Common myeloid progenitor, CD34-positive (primary cell): ENCODE measurements at places on chromosomes 12 and 14.
A peak's percentile ranks its signal among the peaks of the same experiment; 100 is the strongest.

GRCh38 chr14:52266179-52266578, 1.3 kb upstream of the PTGDR start:
- no peaks in the 10 kb centered on the region for H3K36me3 ChIP-seq
- peaks cover 50% of the 10 kb centered on the region for H3K4me1 ChIP-seq
- no peak overlapping the region for H3K27ac ChIP-seq

- no peak for DNase-seq
- H3K27me3 ChIP-seq, result peaks cover 28% of the 10 kb centered on the region
- no peak overlapping the region for H3K27ac ChIP-seq
Observed at GRCh38 chr14:37588956-37589714, 5.9 kb downstream of the FOXA1 start.

DNA sequence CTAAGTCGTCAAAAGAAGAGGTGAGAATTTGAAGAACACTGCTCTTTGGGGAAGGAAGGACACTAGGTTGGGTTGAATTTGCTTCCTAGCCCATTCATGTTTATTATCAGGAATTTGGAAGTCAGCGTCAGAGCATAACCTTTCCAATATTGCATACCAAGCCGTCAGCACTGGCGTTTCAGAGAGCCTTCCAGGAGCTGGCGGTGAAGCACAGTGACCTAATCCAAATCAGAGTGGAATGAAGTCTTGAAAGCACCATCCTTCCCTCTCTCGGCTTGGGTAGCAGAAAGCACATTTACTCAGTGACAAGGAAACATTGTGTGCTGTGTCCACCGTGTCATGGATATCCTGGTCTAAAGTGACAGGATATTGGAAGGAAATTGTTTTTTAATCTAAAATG, 240.3 kb upstream of the PELI2 start:
- H3K36me3 ChIP-seq, result no peaks in the 10 kb centered on the region
- DNase-seq, result no peak
- H3K27ac ChIP-seq, result no peak overlapping the region
- no peaks in the 10 kb centered on the region for H3K27me3 ChIP-seq

GRCh38 chr12:22529281-22530060, 14.9 kb downstream of the C2CD5 start:
- no peaks in the 10 kb centered on the region for H3K4me1 ChIP-seq
- no peak overlapping the region for H3K27ac ChIP-seq
- H3K4me3 ChIP-seq, result no peak overlapping the region
- DNase-seq, result peak; percentile 49

DNA sequence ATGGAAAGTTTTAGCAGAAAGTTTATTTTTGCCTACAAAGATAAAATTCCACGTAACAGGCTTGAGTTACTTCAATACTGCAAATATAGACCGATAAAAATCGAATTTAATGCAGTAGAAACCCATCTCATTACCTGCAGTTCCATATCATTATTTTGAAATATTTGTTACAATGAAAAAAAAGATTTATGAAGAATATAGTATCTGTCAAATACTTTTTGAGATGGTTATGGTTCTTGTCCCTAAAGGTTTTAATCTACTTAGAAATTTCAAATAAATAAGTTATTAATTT, 273.5 kb downstream of the ADAMTS20 start:
- no peak for DNase-seq
- no peaks in the 10 kb centered on the region for H3K4me1 ChIP-seq
- H3K4me3 ChIP-seq, result no peak overlapping the region
- H3K36me3 ChIP-seq, result no peaks in the 10 kb centered on the region

- no peak within 1 kb of the TSS for H3K27ac ChIP-seq
- no peak for DNase-seq
- no peaks in the 10 kb centered on the region for H3K4me1 ChIP-seq
Observed at GRCh38 chr14:88323086-88323522, at the start of gene KCNK10. Gene KCNK10, minus strand, starts transcription at chr14:88323269. Its CDS starts 471 bp downstream, at chr14:88322798.

DNA sequence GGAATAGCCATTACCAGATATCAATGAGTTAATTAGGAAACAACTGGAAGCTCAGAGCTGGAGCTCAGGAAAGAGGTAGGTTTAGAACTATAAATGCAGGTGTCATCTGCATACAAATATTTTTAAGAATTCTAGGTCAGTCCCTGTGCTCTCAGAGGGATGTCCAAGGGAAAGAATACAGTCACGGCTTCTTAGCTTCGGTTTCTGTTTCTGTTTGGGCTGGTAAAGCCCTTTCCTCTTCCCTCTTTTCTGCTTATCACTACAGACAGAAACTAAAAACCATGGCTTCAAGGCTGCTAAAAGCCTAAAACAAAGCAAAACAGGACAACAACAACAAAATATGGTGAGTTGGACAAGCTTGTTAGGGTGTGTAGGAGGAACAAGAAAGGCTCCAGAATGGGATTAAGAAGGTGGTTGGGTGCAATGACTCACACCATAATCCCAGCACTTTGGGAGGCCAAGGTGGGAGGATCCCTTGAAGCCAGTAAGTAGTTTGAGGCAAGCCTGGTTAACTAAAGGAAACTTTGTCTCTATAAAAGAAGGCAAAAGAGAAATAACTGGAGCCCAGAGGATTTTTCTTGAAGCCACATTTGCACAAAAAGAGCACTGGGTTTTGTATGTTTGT, 113.0 kb downstream of the SEC23A start:
- H3K27me3 ChIP-seq, result no peaks in the 10 kb centered on the region
- no peaks in the 10 kb centered on the region for H3K4me1 ChIP-seq
- no peak overlapping the region for H3K27ac ChIP-seq
- peak; percentile 61 for DNase-seq
- H3K4me3 ChIP-seq, result peak overlapping the region; percentile 67

DNA sequence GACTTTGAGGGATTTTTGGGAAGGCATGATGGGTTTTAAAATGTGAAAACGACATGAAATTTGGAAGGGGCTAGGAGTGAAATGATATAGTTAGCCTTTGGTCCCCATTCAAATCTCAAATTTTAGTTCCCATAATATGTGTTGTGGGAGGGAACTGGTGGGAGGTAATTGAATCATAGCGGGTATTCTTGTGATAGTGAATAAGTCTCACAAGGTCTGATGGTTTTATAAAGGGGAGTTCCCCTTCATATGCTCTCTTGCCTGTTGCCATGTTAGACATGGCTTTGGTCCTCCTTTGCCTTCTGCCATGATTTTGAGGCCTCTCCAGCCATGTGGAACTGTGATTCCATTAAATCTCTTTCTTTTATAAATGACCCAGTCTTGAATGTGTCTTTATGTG, 72.8 kb downstream of the SLC16A7 start:
- H3K27me3 ChIP-seq, result no peaks in the 10 kb centered on the region
- no peak overlapping the region for H3K4me3 ChIP-seq
- H3K36me3 ChIP-seq, result no peaks in the 10 kb centered on the region
- DNase-seq, result no peak
- H3K27ac ChIP-seq, result no peak overlapping the region
- H3K4me1 ChIP-seq, result no peaks in the 10 kb centered on the region

DNA sequence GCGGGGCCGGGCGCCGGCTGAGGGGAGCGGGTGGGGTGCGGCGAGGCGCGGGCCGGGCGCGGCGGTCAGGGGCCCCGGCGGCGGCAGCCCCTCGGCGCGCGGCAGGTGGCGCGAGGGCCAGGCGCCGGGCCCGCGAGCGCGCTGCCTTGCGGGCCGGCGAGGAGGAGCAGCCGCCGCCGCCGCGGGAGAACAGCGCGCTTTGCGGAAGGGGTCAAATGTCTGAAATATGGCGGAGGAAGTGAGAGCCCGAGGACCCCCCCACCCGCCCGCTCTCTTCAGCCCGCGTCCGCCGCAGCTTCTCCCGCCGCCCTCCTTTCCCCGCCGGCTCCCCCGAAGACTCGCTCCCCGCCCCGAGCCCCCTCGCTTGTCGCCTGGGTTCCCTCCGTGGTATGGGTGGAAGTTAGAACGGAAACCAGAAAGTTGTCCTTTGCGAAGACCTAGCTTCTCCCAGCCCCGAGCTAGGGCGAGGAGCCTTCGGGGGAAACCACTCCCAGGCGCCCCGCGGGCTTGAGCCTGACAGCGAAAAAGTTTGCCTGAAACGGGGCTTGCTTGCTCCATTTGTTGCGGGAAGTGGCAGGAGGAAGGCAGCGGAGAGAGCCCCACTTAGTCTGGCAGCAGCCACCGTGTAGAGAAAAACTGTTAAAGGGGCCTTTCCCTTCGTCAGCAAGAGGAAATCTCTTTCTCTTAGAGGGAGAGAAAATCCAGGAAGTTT, 551 bp downstream of the RAP1B start:
- DNase-seq, result peak; percentile 75
- peak overlapping the region; percentile 97 for H3K27ac ChIP-seq
- peak overlapping the region; percentile 98 for H3K4me3 ChIP-seq
- H3K4me1 ChIP-seq, result peaks cover 54% of the 10 kb centered on the region
- H3K27me3 ChIP-seq, result no peaks in the 10 kb centered on the region

GRCh38 chr14:68653804-68654203, 139.1 kb downstream of the ZFP36L1 start:
- no peak overlapping the region for H3K27ac ChIP-seq
- peaks cover 48% of the 10 kb centered on the region for H3K4me1 ChIP-seq
- H3K4me3 ChIP-seq, result no peak overlapping the region
- H3K36me3 ChIP-seq, result no peaks in the 10 kb centered on the region
- no peaks in the 10 kb centered on the region for H3K27me3 ChIP-seq

DNA sequence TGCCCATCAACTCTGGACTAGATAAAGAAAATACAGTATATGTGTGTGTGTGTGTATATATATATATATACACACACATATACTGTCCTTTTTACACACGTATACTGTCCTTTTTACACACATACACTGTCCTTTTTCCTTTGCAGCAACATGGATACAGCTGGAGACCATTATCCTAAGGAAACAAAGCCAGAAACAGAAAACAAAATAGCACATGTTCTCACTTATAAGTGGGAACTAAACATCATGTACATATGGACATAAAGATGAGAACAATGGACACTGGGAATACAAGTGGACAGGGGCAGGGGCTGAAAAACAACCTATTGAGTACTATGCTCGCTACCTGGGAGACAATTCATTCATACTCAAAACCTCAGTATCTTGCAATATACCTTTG, 23.7 kb downstream of the VDR start:
- H3K27me3 ChIP-seq, result no peaks in the 10 kb centered on the region
- H3K4me3 ChIP-seq, result no peak overlapping the region
- no peak for DNase-seq
- peaks cover 17% of the 10 kb centered on the region for H3K4me1 ChIP-seq

GRCh38 chr14:82394916-82395315, 861.3 kb upstream of the SEL1L start:
- no peaks in the 10 kb centered on the region for H3K27me3 ChIP-seq
- H3K4me1 ChIP-seq, result no peaks in the 10 kb centered on the region
- H3K36me3 ChIP-seq, result no peaks in the 10 kb centered on the region
- H3K4me3 ChIP-seq, result no peak overlapping the region

DNA sequence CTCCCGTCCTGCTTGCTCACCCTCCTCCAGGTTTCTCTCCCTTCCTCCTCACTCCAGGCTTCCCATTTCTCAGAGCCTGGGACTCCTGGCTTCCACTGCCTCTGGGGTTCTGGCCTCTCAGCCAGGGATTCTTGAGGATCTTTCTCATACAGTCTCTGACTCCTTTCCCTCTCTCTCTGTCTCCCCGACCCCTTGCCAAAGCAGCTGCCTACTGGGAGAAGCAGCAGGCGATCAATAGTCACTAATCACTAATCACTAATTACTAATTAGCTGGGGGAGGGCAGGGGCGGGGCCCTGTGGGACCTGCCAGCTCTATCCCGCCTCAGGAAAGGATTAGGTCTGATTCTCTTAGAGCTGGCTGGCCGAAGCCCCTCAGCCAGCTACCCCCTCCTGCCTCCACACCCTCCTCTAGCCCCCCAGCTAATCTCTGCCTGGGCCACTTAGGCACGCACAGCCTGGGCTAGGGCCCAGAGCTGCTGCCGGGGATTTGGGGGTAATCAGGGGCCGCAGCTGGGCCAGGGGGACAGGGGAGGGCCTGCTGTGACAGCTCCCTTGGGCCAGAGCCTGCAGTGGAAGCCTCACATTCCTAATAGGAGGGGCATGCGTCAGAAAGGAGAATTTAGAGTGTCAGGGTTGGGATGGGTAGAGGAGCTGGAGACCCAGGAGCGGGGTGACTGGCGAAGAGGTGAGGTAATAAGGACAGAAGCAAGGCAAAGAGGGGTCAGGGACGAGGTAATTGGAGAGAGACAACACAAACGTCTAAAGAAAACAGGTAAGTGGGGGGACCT, 2.8 kb downstream of the NXPH4 start:
- DNase-seq, result no peak
- H3K4me3 ChIP-seq, result no peak overlapping the region
- H3K27ac ChIP-seq, result no peak overlapping the region
- no peaks in the 10 kb centered on the region for H3K36me3 ChIP-seq
- no peaks in the 10 kb centered on the region for H3K4me1 ChIP-seq

GRCh38 chr12:27505761-27506160, 18.2 kb upstream of the PPFIBP1 start:
- H3K27me3 ChIP-seq, result no peaks in the 10 kb centered on the region
- no peaks in the 10 kb centered on the region for H3K36me3 ChIP-seq
- no peak overlapping the region for H3K27ac ChIP-seq
- H3K4me1 ChIP-seq, result no peaks in the 10 kb centered on the region
- DNase-seq, result no peak

DNA sequence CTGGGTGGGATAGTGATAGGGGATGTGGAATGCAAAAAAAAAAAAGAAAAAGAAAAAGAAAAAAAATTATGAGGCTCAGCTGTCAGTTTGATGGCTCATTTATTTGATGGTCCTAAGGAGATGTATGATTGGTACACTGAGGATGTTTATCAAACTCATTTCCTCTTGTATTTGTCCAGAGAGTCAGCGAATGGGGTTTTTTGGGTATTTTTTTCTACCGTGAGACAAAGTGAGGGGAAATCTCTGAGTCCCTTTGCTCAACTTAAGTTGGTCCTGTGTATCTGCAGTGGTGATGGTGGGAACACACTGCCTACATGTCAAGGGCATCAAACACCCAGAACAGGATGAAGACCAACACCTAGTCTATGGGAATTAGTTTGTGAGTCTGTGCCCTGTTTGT, 176.9 kb upstream of the HIF1A start:
- no peak overlapping the region for H3K4me3 ChIP-seq
- DNase-seq, result no peak
- H3K4me1 ChIP-seq, result no peaks in the 10 kb centered on the region
- no peaks in the 10 kb centered on the region for H3K36me3 ChIP-seq
- H3K27ac ChIP-seq, result no peak overlapping the region
- H3K27me3 ChIP-seq, result no peaks in the 10 kb centered on the region

GRCh38 chr12:114697741-114698565, 14.0 kb upstream of the TBX3 start:
- no peaks in the 10 kb centered on the region for H3K4me1 ChIP-seq
- no peak for DNase-seq
- no peak overlapping the region for H3K4me3 ChIP-seq

DNA sequence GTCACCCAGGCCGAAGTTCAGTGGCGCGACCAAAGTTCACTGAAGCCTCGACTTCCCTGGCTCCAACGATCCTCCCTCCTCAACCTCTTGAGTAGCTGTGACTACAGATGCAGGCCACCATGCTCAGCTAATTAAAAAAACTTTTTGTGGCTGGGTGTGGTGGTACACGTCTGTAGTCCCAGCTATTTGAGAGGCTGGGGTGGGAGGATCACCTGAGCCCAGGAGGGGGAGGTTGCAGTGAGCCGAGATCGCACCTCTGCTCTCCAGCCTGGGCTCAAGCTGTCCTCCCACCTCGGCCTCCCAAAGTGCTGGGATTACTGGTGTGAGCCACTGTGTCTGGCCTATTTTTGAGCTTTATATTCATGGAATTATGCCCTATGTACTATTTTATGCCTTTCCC, 18.1 kb upstream of the RAD52 start:
- no peaks in the 10 kb centered on the region for H3K4me1 ChIP-seq
- no peaks in the 10 kb centered on the region for H3K36me3 ChIP-seq
- H3K27me3 ChIP-seq, result no peaks in the 10 kb centered on the region
- H3K4me3 ChIP-seq, result no peak overlapping the region
- DNase-seq, result no peak
- no peak overlapping the region for H3K27ac ChIP-seq

GRCh38 chr12:55818140-55818728, 393 bp downstream of the ORMDL2 start:
- peaks cover 60% of the 10 kb centered on the region for H3K36me3 ChIP-seq
- H3K27ac ChIP-seq, result peak overlapping the region; percentile 95
- no peak for DNase-seq
- no peaks in the 10 kb centered on the region for H3K27me3 ChIP-seq
- peaks cover 14% of the 10 kb centered on the region for H3K4me1 ChIP-seq
- H3K4me3 ChIP-seq, result peak overlapping the region; percentile 100
